ENCODE measurements at places on chromosomes 2 and 18.

DNA sequence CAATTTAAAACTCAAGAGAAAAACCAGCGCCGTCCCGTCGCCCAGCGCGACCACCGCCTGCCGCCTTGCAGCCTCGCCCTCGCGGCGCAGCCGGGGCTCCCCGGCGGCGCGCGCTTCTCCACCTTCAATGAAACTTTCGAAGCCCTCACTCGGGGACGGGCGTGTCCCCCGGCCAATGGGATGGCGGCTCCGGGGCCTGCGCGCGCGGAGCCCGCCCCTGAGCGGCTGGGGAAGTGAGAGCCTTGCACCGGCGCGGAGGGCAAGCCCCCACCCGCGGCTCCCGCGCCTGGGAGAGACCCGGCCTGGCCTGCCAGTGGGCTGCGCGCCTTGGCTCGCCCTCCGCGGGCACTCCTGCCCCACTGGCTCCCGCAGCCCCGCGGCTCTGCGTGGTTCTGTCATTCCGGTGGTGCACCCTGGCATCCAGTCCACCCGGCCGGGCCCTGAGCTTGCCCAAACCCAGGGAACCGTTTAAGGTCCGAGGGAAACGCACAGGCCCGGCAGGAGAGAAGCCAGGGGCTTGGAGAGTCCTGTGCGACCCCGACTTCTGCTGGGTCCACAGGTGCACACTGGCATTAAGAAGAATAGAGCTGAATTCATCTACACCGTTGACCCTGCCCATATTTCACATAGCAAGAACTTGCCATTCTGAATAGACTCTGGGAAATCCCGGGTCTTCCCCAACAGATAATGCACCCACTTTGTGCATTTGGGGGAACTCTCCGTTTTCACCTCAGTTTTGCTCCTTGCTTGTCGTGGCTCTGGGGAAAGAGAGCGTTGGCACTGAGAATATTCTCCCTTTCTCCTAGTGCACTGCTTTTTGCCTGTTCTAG, at the start of gene PIEZO2:
Gene PIEZO2 (minus strand): TSS at position 129 of the 830 bp plus-strand sequence. CDS start 981 bp downstream, outside the sequence.
- peak; percentile 93 for DNase-seq

GRCh38 chr18:44507729-44508325, 172.9 kb upstream of the SETBP1 start:
- no peak for DNase-seq

- peak; percentile 66 for DNase-seq
These were observed at the start of gene SMAD7 for GRCh38 chr18:48950536-48951447. TSS of gene SMAD7 (minus strand) at chr18:48950965. CDS start at chr18:48950424, 541 bp downstream.

DNA sequence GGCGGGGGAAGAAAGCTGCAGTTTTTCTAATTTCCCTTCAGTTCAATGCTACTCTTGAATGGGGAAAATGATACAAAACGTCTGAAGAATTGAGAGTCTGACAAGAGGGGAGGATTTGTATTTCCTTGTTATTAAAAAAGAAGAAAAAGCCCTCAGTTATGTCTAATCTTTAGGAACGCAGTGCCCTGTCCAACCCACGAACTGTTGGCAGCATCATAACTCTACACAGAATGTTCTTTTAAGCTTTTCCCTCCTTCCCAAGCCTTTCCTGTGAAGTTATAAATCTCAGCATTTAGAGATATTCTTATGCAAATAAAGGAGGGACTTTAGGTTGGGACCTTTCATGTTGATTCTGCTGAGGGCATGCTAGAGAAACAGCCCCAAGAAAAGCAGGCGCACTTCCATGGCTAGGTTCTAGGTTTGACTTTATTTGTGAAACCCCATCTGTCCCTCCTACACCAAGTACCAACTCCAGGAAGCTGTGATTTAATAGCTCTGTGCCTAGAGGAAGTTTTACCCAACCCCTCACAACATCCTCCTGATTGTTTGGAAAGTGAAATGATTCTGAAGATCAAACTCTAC, 288.6 kb downstream of the SETBP1 start:
- peak; percentile 35 for DNase-seq

GRCh38 chr2:43872151-43872550, 33.4 kb downstream of the ABCG8 start:
- DNase-seq = no peak

DNA sequence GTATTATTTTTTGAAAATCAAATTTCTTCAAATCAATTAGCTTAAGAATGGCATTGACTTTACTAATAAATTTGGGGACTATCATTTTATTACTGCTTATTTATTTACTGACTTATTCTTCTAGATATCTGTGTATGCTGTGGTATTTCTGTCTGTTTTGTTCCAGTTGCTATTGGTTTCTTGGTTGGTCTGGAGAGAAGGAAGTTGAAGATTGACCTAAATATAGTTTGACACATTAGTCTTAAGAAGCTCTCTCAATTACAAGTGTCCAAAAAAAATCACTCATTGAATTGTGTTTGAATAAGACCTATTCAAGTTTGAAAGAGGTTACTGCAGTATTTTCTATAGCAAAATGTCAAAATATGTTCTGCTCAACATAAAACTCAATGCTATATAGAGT, 153.3 kb upstream of the KYNU start:
- no peak for DNase-seq

GRCh38 chr2:230940471-230940815, 15.4 kb upstream of the GPR55 start:
- no peak for DNase-seq

GRCh38 chr18:37107748-37108522, 279.0 kb downstream of the KIAA1328 start:
- no peak for DNase-seq

GRCh38 chr2:225056330-225057073, 14.2 kb upstream of the DOCK10 start:
- no peak for DNase-seq

DNA sequence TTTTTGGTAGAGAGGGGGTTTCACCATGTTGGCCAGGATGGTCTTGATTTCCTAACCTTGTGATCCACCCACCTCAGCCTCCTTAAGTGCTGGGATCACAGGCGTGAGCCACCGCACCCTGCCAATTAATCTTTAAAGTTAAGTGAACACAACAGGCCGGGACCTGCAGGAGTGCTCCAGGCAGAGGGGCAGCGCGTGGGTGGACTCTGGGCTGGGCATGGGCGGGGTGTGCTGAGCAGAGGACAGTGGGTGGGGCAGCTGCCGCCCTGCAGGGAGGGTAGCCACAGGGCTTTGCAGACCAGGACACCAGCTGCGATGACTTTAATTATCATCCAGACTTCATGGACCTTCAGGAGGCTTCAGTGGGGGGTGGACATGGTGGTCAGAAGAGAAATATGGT, 8.8 kb upstream of the GPR148 start:
- DNase-seq = no peak

GRCh38 chr2:55721596-55722215, 28.1 kb upstream of the PNPT1 start:
- no peak for DNase-seq

DNA sequence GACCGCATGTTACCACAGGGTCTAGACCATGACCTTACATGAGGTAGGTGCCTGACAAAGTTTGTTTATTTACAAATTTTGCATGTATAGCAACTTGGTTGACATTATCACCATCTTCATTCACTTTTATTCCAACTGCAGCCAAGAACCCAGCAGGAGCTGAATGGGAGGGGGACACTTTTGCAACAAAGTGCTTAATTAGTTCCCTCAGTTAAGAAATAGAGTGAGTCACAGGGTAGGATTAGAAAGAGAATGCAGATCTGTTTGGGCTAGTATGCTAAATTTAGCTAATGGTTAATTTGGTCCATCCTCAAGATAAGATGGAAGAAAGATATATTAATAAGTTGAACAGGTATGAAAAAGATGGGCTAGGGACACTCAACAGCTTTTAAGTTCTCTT, 678.9 kb downstream of the ARHGAP15 start:
- DNase-seq = peak; percentile 48

GRCh38 chr2:99389371-99389770, 52.2 kb downstream of the EIF5B start:
- peak; percentile 29 for DNase-seq
